ENCODE measurements at places on chromosomes 1 and 21.

- DNase-seq = no peak
Observed at GRCh38 chr1:225441314-225442122, 13.7 kb upstream of the LBR start.

GRCh38 chr1:206663832-206664652, 20.7 kb upstream of the MAPKAPK2 start:
- DNase-seq = peak; percentile 80

- no peak for DNase-seq
Observed at GRCh38 chr1:67817319-67817718, 15.9 kb downstream of the GNG12 start.

DNA sequence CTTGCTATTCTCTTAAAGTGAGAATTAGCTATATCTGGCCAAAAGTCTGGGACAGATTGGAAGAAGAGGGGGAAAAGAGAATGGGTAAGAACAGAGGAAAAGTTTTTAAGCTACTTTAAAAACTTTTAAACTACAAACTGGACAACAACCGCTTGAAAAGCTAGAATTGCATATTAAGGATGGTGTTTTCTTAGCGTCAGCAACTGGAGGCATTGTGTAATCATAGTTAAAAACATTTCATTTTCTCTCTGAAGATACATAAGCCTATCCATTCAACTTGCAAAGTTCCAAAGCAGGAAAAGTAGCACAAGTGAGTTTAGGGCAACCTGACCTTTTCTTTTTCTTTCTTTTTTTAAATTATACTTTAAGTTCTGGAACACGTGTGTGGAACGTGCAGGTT, 10.9 kb downstream of the PBX1 start:
- DNase-seq = no peak

DNA sequence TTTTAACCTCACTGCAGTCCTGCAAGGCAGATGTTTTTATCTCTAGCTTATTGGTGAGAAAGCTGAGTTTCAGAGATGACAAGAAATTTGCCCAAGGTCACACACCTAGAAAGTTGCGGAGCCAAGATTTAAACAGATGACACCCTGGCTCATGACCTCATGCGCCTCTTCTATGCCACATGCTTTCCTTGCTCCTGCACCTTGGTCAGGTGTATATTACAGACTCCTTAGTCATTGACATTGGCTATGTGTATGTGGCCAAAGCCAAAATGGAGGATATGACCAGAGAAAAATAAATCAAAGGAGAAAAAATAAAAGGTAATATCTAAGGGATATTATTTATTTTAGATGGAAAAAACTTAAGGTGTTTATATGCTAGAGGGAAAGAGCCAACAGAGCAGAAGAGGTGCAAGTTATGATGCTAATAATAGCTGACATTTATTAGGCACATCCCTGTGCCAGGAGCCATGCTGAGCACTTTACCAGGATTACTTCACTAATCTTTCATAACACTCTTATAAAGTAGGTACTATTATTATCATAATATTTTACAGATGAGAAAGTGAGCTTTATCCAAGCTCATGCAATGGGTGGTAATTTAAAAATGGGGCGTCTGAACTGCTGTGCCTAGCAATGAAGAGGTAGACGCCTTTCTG, 13.8 kb upstream of the MYOC start:
- no peak for DNase-seq

GRCh38 chr1:204142032-204142974, 9.5 kb downstream of the ETNK2 start:
- no peak for DNase-seq

DNA sequence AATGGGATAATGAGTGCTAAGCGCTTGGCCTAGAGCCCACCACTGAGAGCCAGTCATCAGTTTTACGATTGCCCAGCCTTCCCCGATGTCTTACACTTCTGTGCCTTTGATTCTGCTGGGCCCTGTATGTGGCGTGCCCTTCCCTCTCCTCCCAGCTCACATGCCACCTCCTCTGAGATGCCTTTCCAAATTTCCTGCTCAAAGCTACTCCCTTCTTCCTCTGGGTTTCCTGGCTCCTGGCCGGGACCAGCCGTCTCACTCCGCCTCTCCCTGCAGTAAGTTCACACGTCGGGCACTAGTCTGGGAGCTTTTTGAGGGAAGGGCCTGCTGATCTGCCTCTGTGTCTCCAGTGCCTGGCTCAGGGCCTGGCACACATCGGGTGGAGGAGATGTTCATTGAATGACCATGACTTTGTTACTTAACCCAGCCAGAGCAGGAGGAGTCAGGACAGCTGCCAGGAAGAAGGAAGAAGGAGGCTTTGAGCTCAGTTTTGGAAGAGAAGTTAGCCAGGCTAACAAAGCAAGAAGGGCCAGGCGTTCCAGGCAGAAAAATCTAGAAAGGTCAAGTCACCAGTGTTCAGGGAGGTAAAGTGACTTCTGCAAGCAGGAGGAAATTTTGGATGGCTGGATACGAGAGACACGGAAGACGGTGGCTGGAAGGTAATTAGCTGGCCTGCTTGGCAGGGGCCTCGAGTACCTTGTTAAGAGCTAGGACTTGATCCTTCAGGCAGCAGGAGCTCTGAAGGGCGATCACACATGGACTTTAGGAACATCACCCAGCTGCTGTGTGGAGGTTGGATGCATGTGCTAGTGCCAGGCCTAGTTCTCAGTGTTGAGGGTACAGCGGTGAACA, 63.6 kb downstream of the EPHB2 start:
- DNase-seq = no peak

- no peak for DNase-seq
Observed at GRCh38 chr1:163440090-163440489, 118.3 kb downstream of the NUF2 start.

DNA sequence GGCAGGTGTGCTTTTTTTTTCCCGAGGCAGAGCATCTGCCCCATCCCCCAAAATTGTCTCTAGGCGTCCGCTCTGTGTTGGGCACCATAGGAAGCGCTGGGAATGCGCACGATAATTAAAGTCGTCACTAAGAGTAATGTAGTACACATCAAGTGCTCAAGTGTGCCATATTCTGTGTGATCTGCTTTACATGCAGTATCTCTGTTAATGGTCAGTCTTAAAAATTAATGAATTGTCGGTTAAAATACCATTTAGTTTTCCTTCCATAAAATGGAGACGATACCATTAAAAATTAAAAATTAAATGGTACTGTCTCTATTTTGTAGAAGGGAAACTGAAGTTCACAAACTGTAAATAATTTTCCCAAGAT, 544 bp upstream of the CCT8 start:
- DNase-seq = no peak

GRCh38 chr1:113617438-113618141, 141.7 kb downstream of the PHTF1 start:
- DNase-seq = no peak

DNA sequence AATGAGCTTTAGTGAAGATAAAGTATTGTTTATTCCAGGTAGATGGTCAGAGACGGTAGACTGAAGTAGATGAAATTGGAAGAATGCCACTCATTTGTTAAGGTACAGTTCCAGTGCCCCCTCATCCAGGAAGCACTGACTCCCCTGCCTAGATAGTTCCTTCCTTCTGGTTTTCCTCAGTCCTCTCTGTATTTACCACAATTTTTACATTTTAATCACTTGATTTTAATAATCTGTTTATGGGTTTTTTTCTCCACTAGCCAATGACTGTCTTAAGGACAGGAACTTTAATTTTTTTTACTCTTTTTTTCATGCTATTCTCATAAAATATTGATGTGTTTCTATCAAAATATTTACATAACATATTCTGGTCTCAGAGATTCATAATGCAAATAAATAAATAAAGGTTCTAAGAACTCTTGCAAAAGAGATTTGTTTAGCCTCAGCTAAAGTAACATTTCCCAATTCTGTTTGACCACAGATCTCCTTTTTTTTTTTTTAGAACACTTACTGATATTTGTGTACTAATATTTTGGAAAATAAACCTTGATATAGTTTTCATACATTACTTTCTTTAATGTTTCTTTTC, 651.6 kb downstream of the PLPP3 start:
- DNase-seq = no peak

DNA sequence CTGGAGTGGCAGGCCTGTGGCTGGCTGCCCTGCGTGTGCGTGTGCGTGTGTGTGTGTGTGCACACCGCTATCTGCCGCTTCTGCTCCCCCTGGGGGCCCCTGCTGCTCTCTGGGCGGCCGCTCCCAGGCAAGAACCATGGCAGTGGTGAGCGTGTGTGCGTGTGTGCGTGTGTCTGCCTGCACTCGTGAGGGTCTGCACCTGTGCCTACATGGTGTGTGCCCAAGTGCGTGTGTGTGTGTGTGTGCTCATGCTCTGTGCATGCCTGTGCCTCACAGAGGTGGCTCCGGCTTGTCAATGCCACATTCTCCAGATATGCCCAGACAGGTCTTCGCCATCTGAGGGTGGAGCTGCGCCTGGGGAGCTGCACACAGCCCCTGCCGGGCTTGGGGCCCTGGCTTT, 18.7 kb upstream of the PEX10 start:
- no peak for DNase-seq

DNA sequence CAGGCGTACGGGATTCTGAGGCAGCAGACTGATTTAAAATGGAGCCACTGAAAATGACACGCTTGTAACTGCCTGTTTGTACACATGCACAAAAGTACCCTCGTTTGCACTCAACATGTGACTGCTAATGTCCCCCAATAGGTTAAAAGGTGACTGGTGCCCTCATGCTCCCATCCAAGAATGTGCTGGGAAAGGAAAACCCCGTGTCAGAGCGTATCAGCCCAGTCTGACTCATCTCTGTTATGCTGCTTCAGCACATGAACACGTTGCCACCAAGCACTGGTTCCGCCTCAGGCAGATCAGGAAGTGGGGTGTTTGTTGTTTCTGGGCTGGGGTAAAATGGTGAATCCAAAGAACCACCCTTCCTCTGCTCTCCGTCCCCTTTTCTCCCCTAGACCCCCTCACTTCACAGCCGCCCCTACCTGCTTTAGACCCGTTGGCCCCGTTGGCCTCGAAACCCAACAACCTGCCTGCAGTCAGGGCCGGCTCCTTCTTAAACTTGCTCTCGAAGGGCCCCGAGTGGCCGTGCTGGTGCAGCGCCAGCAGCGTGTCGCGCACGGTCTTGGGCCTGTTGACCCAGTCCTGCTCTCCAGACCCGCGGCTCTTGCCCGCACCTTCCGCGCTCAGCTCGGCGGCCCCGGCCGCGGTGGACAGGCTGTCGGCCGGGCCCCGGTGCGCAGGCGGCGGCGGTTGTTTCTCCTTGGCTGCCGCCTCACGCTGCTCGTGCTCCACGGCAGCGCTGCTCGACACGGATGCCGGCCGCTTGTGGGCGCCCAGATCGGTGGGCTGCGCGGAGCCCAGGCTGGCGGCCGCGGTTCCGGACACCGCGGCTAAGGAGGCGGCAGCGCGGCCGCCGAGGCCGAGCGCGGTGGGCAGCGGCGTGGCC, 1.7 kb downstream of the IRF2BP2 start:
- peak; percentile 81 for DNase-seq

DNA sequence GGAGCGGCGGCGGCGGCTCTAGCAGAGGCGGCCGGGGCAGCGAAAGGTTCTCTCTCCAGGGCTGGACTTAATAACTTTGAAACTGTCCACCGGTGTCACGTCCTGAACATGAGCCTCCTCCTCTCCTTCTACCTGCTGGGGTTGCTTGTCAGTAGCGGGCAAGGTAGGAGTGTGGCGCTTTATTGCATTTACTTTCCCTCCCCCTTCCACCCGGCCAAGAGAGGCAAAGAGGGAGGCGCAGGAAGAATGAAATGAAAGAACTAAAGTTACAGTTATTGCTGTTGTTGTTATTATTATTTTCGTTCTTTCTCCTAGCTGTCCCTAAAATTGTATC, 214 bp downstream of the NCAM2 start:
- no peak for DNase-seq

GRCh38 chr1:173470608-173471007, 6.5 kb upstream of the PRDX6 start:
- DNase-seq = no peak

DNA sequence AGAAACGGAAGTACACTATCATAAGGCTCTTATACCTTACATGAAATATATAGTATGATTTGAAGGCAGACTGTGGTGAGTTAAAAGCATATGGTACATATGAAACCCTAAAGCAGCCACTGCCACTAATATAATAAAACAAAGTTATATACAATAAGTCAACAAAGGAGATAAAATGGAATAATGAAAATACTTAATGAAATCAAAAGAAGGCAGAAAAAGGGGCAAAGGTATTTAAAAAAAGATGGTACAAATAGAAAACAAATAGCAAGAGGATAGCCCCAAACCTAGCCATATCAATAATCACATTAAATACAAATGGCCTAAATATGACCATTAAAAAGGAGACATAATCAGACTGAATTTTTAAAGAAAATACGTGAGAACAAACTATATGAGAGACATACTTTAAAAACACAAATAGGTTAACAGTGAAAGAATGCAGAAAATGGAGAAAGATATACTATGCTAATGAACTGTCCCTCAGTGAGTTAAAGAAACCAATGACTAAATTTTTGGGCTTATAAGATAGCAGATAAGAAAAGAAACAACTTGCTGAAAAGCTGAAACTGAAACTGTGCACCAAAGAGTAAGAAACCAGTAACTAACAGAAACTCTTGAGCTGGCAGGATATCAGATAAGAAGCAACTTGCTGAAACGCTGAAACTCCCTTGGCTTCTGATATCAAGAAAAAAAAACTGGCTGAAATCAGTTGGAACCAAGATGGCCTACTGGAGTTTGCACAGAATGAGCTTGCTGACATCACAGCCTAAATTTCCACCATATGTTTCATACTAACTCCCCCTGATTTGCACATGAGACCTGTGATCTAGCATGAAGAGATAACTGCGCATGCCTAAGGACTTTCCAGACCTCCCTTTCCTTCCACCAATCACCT, 44.3 kb upstream of the IL10 start:
- peak; percentile 36 for DNase-seq

DNA sequence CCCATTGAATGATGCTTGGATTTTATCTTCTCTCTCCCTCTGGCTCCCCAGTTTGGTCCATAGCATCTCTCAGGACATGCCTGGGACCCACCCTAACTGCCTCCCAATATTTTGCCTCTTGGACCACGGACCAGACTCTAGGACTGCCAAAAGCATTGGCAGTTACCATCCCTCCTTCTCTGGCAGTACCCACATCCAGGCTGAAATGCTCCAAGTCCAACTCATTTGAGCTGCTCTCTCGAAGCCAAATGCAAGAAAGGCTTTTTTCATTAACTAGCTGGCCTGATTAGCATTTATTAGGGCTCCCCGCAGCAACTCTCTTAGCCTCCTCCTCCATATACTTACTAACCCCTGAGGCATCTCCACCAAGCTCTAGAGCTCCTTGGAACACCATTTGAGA, 140.0 kb upstream of the GRIK3 start:
- DNase-seq = no peak

DNA sequence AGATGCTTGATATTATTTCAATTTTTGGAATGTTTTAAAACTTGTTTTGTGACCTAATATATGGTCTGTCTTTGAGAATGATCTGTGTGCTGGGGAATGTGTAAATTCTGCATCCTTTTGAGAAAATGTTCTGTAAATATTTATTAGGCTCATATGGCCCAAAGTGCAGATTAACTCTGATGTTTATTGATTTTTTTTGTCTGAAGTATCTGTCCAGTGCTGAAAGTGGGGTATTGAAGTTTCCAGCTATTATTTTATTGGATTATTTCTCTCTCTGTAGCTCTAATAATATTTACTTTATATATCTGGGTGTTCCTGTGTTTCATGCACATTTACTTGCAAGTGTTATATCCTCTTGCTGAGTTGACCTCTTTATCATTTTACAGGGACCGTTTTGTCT, 1397.2 kb downstream of the PLA2G4A start:
- no peak for DNase-seq
